ENCODE measurements at places on chromosomes 11 and 22.
A peak's percentile ranks its signal among the peaks of the same experiment; 100 is the strongest.

GRCh38 chr11:123268156-123268555 is 73.1 kb upstream of the CLMP start:
- no peak for DNase-seq

GRCh38 chr11:13343931-13344717 is 66.5 kb downstream of the BMAL1 start:
- DNase-seq = no peak

GRCh38 chr11:64476881-64477280 is 114.1 kb upstream of the SLC22A12 start:
- DNase-seq = no peak

DNA sequence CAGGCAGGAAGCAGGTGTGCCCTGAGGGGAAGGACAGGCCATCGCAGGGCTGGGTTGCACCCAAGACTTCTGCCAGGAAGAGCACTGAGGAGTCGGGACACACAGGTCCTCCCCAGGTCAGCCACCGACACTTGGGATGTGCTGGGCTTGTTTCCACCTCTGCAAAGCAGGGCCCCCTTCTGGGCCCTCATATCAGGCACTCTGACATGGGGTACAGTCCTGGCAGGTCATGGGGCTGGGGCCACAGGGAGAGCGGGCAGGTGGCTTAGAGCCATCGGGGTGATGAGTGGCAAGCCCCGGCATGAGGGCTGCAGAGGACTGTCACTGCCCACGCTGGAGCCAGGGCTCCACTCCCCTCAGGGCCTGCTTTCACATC is 7.9 kb upstream of the ADORA2A start:
- DNase-seq = no peak

- no peak for DNase-seq
Observed at GRCh38 chr11:129703846-129704245, 111.8 kb upstream of the TMEM45B start.

DNA sequence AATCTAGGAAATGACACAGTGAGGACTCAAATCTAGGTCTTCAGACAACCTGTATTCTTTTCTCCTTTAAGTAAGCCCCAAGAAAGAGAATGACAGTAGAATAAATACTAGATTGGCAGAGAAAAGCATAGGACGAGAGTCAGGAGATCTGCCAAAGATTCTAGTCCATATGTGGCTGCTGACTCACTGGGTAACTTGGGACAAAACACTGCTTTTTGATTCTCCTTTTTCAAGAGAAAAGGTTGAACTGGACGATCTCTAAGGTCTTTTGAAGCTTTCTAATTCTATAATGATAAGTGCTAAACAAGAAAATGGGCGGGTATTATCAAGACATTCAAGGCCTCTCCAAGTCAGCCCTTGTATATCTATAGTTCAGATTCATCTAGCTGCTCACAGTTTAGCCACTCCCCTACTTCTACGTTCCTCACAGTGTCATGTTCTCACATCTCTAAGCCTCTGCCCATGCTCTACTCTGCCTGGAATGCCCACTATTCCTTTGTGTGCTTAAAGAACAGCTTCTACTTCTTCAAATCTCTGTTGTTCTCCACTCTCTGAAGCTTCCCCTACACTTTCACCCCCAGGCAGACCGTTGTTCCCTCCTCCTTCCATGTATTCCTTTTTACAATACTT is 53.0 kb downstream of the RELT start:
- DNase-seq = no peak

DNA sequence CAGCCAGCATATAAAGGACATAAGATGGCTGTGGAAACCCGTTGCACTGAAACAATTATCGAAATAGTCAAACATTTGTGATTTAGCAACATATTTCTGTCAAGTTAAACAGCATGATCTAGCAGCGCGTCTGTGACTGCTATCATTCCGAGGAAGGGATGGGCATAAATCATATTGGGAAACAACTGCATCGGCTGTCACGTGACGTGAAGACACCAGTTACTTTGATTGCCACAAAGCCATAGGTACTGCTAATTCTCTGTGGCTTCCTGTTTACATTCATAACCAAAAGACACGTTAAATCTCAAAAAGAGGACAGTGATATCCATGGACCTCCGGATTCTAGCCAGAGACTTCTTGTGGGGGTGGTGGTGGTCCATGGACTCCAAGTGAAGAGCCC is 87.8 kb downstream of the CACNA1I start:
- DNase-seq = no peak

- DNase-seq = no peak
Observed at GRCh38 chr22:19038728-19039447, 83.3 kb downstream of the DGCR2 start.

GRCh38 chr11:36431429-36432092 is 78.5 kb downstream of the TRAF6 start:
- DNase-seq = no peak

GRCh38 chr22:39252461-39253434 is 8.0 kb upstream of the PDGFB start:
- no peak for DNase-seq

GRCh38 chr11:334264-334994 is 13.8 kb upstream of the IFITM3 start:
- no peak for DNase-seq

DNA sequence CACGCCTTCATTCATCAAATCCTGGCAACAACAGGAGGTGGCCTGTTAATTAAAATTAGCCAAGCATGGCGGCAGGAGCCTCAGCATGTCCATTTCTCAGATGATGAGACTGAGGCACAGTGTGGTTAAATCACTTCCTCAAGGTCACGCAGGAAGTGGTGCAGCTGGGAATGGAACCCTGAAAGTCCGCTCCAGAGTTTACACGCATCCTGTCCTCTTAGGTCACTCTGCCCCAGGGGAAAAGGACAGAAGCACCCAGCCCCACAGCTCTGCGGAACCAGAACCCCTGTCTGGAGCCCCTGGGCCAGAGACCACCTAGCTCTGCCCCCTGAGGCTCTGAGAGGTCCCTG is 19.6 kb downstream of the RPL3 start:
- DNase-seq = no peak

GRCh38 chr22:20777420-20778177 is 3.7 kb downstream of the SERPIND1 start:
- DNase-seq = no peak

- DNase-seq = no peak
Observed at GRCh38 chr11:57294225-57295131, 30.3 kb downstream of the TNKS1BP1 start.

GRCh38 chr11:20388096-20389055 is 860 bp downstream of the PRMT3 start:
- no peak for DNase-seq

GRCh38 chr11:77813256-77813655 is 7.3 kb downstream of the RSF1 start:
- DNase-seq = no peak

DNA sequence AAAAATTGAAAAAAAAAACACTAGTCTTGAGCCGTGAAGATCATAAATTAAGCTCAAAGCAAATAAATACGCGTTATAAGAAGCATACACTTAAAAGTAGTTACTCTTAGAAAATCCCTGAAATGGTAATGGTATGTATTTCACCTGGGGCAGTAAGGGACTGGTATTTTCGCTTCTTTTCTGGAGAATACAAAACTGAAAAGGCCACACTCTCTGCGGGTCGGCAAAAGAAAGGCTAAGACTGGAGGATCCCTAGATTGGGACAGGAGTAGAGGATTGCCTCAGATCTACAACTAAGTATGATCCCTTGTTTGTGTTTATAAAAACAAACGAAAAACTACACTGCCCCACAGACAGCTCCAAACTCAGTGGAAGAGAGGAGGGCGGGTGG is 617 bp downstream of the TSG101 start:
- DNase-seq = no peak

- no peak for DNase-seq
Observed at GRCh38 chr22:50247748-50248147, 2.9 kb upstream of the TUBGCP6 start.

DNA sequence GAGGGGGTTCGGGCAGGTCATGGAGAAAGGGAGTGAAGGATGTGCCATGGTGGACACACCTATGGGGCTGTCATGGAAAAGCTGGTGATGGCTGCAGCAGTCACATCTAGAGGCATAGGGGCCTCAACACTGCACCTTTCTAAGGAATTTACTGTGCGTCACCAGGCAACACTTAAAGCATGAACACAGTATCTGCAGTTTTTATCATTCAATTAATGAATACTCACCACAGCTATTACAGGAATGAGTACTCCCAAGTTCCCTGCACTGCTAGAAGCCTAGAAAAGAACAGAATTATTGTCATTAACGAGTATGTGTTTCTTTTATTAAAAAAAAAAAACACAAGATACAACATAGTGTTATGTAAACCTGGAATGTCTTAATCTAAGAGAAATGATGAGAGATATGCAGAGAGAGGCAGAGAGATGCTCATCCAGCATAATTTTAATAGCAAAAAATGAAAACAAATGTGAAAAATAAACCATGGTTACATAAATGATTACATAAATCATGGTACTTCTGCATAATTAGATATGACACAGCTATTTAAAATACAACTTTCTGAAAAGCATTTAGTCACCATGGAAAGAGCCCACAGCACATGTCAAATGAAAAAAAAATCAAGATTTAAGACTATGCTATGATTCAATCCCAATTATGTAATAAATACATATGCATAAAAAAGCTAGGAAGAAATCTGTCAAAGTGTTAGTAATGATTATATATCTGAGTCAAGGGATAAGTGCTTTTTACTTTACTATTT is 19.2 kb downstream of the SERPIND1 start:
- no peak for DNase-seq

DNA sequence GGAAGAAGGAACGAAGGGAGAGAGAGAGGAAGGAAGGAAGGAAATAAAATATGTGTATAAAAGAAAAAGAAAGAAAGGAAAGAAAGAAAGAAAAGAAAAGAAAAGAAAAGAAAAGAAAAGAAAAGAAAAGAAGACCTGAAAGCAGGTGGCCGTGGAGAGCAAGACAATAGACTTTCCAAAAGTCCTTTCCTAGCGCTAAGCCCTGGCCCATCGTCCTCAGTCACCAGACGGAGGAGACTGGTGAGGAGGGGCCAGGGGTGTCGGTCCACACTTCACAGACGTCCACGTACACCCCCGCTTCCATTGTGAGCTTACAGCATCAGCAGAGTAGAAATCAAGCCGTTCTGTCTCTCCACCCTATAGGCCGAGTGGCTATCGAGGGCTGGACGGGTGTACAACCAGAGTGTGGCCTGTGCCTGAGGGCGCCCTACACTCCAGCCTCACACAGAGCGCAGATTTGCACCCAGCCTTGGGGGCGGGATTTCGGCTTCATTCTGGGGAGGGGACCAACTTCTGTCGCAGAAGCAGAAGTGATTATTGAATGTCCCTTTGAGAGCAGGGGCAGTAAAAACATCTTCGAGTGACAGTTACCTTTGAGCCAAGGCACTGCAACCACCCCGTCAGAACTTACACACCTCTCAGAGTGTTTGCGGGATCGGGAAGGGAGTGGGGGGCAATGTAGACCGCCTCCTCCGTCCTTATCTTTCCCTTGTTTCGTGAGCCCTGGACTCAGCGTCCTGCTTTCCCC is 2.0 kb upstream of the BSX start:
- no peak for DNase-seq

DNA sequence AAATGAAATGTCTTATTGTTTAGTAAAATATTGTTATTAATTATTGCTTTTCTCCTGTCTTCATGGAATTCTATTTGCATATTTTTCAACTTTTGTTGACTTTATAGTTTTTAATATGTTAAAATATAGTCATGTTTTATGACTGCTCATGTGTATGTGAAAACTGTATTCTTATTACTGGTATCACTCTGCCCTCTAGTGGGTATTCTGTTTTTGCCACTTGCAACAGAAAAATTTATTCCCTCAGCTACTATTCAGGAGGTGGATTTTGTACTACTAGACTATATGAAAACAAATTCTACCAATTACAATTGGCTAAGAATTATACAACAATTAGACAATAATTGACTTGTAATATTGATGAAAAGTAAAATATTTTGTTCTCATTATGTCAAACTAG is 45.0 kb downstream of the OR4C6 start:
- no peak for DNase-seq

DNA sequence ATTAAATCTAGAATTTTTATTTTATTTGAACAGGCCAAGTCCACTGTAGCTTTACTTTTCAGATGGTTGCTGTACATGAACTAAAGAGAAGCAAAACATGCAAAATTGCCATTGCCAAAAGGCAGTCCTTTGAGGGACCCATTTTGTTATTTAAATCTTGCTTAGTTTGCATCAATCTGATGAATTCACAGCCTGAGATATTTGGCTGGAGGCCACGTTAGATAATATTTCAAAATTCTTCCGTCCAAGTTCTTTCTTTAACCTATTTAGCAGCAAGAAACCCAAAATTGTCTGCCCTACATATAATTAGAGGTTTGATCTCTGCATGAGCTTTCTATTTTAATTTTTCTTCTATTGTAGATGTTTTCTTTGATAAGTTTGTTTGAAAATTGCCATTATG is 1706.9 kb upstream of the RAG2 start:
- no peak for DNase-seq

DNA sequence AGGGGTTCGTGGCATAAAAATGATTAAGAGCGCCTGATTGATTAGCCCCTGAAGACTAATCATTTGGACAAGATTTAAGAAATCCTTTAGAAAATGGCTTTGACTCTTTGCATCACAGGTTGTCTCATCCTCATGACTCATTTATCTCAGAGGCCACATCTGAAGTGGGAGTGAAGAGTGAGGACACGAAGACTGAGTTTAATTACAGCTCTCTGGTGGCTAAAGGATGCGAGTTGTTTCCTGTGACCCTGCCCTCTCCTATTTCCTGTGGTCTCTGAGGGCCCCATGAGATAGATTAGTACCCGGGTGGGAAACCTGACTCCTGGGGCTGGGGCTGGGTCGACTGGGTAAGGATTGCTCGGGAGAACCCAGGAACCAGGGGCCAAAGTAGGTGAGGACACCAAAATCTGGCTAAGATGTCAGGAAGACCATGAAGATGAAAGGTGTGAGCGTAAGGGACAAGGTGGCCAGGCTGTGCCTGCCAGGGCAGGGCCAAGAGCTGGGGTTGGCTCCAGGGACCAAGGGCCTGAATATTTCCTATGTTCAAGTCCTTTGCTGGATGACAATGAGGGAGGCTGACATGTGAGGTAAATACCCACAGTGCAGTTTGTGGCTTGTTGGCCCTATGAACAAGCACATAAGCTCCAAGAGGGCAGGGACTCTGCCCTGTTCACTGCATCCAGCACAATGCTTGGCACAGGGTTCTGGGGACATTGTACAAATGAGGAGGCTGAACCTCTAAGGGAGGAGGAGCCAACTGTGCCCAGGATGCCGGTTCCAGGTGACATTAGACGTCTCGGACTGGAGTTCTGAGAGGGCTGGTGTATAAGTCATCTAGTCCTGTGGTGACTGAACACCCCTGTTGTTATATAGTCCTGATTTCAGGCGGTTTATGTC is 3.6 kb downstream of the OTOG start:
- DNase-seq = no peak

GRCh38 chr11:25910086-25910485 is 421.8 kb upstream of the ANO3 start:
- peak; percentile 16 for DNase-seq

DNA sequence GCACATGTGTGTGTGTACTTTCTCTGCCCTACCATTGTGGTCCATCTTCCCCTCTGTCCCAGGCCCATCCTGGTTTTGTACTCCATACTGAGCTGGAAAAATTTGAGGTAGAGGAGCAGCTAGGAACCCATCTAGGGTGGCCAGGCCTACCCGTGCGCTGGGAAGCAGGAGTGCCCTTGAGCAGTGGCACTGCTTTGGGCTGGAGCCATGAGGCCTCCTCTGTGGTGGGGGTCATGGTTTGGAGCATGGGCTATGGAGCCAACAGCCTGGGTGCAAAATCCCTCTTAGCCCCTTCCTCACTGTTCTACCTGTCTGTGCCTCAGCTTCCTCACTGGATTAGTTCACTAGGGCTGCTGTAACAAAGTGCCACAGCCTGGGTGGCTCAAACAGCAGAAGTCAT is 21.9 kb upstream of the ALG8 start:
- no peak for DNase-seq

- no peak for DNase-seq
Observed at GRCh38 chr11:41301023-41301422, 158.4 kb downstream of the LRRC4C start.

All from DMS 273 treated with DMSO at 0.1 percent for 48 hours (cell line).